Hematopoietic multipotent progenitor cell treated with erythropoietin and hydrocortisone succinate and interleukin-3 and kit ligand, for 8 days (in vitro differentiated cells): ENCODE measurements at places on chromosomes 13 and 19.

GRCh38 chr13:21435687-21436151 is 23.4 kb downstream of the ZDHHC20 start:
- peak; percentile 90 for DNase-seq

- no peak for DNase-seq
Measured at GRCh38 chr13:35131471-35131870, 189.4 kb downstream of the NBEA start.

DNA sequence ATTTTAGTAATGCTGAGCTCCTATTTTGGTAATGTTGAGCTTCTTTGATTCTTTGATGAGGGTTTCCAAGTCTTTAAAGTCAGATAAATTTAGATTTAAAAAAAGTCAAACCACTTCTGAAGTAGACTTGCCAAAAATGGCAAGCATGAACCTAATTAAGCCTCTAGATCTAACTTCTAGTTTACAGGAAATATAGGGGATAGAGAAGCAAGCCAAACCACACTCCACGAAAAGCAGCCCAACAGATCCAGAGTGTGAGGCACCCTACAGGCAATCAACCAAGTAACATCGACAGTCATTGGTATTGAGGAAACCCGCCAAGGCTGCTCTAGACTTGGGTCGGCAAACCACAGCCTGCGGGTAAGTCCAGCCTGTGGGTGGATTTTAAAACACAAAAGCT is 3.7 kb downstream of the GGACT start:
- DNase-seq: no peak

DNA sequence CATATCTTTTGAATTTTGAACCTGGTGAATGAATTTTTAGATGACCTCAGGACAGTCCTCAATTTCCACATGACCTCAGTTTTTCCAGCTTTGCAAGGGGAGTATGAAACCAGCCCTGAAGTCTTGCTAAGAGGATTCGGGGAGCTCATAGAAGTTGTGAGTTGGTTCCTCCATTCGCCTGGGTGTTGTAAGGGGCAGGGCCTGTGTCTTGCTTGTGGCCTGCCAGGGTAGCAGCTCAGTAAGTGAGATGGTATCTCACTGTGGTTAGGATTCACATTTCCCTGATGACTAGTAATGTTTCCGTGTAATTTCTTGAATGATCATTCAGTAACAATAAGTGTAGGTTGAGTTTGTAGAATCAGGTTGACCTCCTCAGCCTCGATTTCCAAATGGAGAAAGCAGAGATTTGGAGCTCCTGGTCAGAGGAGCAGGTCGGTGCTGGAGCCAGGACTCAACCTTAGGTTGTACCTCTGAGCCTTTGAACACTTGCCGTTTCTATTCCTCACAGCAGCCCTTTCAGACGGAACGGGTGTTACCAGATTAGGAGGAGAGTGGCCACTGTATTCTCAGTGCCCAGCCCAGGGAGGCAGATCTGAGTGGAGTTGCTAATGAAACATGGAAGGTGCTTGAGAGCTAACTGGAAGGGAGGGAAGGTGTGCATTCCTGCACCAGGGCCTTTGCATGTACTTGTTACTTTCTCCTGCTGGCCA is 14.6 kb downstream of the NACC1 start:
- peak; percentile 79 for DNase-seq

GRCh38 chr13:45441633-45442032 is 23.1 kb upstream of the COG3 start:
- peak; percentile 13 for DNase-seq

- no peak for DNase-seq
Measured at GRCh38 chr19:3573162-3573857, 566 bp downstream of the HMG20B start.

GRCh38 chr13:42686165-42686564 is 95.2 kb upstream of the FAM216B start:
- DNase-seq: no peak

DNA sequence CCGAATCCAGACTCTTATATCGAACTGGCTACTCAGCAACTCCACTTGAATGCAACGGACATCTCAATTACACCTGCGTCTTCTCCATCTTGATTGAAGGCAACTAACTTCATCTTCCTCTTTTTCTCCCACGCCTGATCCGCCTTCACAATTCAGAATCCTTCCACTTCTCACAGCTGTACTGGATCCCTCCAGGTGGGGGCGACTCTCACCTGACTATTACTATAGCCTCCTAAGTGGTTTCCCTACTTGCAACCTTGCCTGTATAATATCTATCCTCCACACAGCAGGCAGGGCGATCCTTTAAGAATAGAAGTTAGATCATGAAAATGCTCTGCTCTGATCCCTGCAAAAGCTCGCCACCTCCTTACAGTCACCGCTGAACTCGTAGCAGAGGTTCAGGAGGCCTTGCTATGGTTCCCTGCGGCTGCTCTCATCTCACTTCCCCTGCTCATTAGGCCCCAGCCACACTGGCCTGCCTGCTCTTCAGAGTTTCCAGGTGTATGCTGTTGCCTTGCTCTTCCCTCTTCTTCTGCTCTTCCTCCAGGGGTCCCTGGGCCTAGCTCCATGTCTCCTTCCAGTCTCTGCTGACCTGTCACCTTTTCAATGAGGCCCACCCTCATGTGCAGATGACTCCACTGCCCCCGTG is 31.9 kb downstream of the RFXAP start:
- DNase-seq: peak; percentile 60

DNA sequence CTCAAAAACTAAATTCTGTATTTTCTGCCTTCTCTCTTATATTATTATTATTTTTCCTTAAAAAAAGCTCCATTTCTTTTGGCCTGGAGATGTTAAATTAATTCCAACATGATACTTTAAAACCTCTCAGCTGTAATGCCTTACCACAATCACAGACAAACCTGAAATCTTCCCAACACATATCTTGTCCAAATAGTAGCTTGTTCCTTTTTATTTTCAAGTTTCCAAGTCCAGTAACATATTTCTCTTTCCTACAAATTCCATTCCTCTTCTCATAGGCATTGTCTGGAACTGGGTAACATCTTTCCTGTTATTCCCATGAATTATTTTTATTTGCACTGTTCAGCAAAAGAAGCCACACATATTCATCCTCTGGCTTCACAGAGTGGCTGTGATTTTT is 137.0 kb downstream of the SLITRK6 start:
- DNase-seq: no peak

- DNase-seq: peak; percentile 49
Measured at GRCh38 chr19:29896802-29897201, 45.2 kb upstream of the URI1 start.

DNA sequence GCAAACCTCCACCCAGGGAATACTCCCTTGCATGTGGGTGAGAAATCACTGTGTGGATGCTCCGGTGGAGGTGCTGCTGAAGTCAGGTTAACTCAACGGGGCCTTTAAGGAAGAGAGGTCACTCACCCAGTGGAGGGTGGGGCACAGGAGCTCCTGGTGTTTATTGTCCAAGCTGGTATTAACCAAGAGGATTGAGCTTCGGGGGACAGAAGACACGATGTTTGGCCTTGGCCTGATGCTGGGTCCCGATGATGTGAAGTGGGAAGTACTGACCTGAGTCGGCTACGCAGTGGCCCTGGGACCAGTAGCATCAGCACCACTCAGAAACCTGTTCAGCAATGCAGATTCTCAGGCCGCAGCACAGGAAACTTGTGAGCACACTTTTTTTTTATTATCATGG is 85.7 kb upstream of the WASF3 start:
- no peak for DNase-seq

- peak; percentile 7 for DNase-seq
Measured at GRCh38 chr19:56837004-56837403, 3.5 kb downstream of the PEG3 start.

DNA sequence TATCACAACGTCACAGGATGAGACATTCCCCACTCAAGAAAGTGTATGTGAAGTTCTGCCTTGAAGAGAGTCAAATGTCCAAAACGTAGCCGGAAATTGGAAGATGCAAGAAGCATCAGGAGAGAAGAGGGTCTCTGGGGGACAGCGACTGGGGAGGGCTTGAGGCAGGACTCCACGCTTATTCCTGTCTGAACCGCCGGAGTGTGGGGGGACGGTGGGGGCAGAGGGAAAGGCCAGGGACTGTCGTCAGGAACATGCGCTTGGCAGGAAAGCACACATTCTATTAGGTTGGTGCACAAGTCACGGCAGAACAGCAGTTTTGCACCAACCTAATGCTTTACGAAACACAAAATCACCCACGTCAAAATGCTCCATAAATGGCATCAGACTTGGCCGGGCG is 95.3 kb upstream of the TM9SF2 start:
- no peak for DNase-seq

DNA sequence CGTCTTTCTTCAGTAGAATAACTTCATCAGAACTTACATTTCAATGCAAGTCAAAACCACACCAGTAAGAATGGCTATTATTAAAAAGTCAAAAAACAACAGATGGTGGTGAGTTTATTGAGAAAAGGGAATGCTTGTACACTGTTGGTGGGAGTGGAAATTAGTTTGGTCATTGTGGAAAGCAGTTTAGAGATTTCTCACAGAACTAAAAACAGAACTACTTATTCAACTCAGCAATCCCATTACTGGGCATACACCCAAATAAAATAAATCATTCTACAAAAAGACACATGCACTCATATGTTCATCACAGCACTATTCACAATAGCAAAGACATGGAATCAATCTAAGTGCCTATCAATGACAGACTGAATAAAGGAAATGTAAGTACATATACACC is 231.2 kb downstream of the NHLRC3 start:
- no peak for DNase-seq

DNA sequence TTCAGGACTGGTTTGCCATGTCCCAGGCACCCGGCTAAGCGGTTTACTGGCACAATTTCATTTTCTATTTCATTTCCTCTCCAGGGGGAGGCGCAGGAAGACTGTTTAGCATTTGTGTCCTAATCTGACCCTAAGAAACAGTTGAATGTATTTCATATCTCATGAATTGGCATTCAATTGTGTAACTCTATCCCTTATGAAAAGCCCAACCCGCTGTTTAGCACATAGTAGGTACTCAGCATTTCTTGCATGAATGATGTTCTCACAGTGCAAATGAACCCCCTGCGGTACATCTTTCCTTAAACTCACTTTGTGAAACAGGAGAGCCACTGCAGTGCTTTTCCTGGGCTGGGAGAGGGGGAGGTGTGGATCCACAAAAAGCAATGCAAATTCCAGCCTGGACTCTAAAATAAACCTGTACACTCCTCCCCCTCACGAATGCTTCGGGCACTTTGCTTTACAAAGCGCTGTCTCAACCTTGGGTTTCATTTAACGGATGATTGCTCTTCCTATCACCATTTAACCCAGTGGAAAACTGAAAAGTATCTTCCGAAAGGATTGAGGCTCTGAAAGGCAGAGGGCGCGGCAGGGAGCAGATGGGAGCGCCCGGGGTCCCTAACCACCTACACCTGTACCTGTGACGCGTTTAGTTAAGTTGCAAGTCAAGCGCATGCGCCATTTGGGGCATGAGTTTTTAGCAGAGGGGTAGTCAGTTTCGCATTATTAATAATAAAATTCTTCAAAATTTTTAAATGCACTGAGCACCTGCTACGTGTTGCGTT is 1.2 kb upstream of the EEF2 start:
- DNase-seq: peak; percentile 92

- DNase-seq: no peak
Measured at GRCh38 chr19:48348045-48348444, 15.7 kb downstream of the TMEM143 start.

DNA sequence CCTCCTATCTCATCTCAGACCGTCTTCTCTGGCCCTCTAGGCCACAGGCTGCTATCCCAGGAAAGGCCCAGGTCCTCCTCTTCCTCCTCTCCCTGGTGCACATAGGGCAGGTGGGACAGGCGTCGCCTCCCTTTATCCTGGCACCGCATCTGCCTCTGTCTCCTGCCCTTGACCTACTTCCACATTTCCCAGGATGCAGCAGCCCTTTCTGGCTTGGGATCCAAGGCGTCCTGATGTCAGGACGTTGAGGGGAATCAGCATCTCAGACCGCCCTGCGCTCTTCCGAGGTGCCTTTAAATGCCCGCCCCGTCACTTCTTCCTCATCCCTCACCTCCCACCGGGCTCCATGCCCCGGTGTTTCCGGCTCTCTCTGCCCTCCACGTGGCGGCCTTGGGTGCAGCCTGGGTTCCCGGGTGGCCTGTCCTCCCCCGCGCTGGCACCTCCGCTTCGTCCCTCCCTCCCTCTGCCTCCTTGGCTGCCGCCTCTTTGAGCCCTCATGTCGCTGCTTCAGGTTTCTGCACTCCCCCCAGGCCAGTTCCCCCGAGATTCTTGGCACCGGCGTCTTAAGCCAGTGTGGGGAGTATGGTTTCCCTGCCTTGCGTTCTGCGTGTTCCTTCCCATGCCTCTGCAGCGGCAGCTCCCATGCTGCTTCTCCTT is 66.3 kb downstream of the KDM4B start:
- DNase-seq: no peak

DNA sequence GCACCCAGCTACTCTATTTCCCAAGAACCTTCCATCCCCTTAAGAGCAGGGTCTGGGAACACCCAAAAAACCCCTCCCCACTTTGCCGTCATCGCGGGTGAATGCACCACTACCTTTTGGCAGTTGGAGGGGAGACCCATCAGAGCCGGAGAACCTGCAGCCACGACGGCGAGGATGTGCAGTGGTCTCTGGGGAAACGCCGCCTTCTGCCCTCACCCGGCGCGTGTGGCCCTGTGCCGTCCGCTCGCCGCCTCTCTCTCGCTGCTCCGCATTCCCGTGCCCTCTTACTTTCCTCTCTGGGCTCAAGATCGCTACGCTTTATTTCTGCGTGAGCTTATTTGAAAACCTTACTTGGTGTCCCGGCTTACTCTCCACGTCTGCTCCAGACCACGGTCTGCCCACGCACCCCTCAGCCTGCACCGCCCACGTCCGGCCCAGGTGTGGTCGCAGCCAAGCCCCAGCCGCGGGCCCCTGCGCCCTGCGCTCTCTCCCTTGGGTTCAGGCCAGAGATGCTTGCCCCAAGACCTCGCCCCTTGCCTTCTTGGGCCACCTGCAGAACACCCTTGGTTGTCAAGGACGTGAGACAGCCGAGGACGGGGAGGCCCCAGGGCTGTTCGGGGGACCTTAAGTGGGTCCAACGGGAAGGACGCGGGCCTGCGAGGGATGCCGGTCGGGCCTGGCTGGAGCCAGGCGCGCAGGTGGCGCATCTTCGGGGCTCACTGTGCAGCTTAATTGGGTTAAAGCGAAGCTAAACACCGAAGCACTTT is 2.0 kb upstream of the MAB21L1 start:
- DNase-seq: no peak

- DNase-seq: peak; percentile 88
Measured at GRCh38 chr19:45779231-45780145, 2.8 kb downstream of the DMPK start.

- peak; percentile 85 for DNase-seq
Measured at GRCh38 chr13:95247852-95248251, 53.4 kb downstream of the ABCC4 start.

- no peak for DNase-seq
Measured at GRCh38 chr13:94394723-94395122, 84.8 kb downstream of the DCT start.

DNA sequence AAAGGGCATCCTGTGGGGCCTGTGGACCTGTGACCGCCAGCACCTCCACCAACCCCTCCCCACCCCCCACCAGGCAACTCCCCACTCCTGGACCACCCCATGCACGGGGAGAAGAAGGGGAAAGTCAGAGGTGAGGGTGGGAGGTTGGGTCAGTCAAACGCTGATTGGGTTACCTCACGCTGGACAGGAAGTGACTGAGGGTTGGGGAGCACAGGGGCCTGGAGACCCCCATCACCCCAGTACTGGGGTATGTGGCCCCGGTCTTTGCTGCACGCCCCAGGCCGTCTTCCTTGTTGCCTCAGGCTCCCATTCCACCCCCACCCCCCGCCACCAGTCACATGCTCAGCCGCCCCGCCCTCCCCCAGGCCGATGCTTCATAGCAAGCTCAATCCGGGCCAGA is 59.0 kb downstream of the COLGALT1 start:
- no peak for DNase-seq
